ENCODE measurements at places on chromosomes 5 and 9.

DNA sequence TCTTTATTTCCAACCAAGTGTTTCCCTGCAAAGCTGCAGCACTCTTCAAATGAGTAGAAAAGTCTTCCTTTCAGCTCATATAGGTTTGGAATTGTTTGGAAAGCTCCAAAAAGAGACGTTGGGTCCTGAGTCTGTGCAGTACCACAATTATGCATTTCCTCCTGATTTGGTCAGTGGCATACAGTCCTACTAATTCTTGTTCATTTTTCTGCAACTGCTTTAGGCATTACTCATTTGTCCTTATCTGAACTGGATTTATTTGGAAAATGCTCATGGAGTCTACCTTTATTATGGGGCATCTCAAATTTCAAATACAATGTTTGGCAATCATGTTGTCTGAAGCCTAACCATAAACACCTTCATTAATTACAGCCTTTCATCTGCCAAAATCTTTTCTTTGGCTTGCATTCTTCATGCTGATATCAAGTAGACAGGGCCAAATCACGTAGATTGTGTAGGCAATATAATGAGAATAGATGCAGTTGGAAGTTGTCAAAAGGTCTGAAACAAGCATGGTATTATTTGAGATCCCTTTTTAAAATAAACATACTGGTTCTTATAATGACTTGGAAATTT lies 232.8 kb downstream of the TLE1 start:
- DNase-seq, result no peak

- DNase-seq, result no peak
These were observed 129.3 kb upstream of the OSMR start for GRCh38 chr5:38716516-38716915.

DNA sequence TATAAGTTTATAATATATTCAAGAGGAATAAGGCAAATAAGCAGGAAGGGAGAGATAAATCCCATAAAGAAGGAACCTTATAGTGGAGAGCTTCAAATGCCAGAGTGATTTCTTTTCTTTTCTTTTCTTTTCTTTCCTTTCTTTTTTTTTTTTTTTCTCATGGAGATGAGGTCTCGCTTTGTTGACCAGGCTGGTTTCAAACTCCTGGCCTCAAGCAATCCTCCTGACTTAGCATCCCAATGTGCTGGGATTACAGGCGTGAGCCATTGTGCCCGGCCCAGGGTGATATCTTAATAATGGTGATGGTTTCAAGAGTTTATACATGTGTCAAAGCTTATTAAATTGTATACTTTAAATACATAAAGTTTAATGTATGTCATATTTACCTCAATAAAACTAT lies 19.6 kb upstream of the FOCAD start:
- DNase-seq, result no peak

- DNase-seq, result no peak
These were observed 20.9 kb downstream of the NCS1 start for GRCh38 chr9:130193103-130193502.

DNA sequence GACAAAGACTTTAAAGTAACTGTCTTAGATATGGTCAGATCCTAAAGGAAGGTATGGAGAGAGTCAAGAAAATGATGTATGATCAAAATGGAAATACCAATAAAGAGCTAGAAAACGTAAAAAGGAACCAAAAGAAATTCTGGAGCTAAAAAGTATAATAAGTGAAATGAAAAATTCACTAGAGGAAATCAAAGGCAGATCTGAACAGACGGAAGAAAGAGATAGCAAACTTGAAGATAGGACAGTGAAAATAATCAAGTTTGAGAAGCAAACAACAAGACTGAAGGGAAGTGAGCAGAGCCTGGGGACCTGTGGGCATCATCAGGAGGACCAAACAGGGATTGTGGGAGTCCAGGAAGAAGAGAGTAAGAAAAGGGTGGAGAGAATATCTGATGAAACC lies 115.4 kb downstream of the EHMT1 start:
- DNase-seq, result peak; percentile 71

- DNase-seq, result no peak
These were observed 68.9 kb downstream of the CSF2 start for GRCh38 chr5:132142459-132142858.

DNA sequence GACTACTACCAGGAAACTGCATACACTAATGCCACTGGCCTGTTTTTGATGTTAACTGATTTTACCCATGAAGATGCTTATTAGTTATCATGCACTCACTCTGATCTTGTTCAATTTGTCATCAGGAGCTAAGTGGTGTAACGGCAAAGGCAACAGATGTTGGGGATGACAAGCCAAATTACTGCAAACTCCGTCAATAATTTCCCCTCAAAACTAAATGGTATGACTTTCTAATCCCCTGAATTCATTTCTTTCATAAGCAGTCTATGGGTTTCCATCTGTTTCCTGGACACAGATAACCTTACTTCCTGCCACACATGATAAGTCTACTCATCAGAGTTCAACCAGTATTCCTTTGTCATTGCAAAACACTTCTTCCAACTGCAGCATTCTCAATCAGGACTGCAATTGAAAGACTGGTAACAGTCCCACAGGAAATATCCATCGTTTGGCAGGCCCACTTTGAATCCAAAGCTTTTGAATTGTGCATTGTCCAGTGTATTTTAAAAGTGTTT lies 96.2 kb upstream of the SMC2 start:
- no peak for DNase-seq

DNA sequence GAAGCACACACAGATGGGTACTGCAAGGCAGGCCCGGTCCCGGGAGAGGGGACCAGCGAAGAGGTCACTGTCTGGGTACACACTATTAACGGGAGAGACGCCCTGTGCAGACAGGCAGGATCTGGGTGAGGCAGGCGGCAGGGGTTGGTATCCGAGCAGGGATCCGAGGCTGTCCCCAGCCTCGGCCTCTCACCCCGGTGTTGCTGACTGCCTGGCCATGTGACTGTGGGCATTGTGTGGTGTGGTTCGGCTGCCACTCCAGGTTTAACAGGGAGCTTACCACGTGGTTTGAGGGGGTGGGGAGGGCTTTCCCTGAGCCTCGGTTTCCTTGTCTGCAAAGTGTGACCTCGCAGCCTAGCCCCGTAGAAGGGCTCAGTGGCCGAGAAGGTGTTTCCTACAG lies 11.1 kb upstream of the RALGDS start:
- no peak for DNase-seq

DNA sequence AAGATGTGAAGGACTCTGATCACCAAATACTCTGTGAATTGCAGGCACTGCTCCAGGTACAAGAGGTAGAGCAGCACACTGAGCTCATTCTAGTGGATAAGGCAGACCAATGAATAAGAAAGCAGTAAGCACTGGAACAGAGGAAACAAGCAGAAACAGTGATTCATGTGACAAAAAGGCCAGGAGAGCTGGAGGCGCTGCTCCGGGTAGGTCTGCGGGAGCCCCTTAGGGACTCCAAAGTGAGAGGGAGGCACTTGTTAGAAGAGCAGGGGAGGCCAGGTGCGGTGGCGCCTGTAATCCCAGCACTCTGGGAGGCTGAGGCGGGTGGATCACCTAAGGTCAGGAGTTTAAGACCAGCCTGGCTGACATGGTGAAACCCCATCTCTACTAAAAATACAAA lies 231.6 kb upstream of the NFIL3 start:
- DNase-seq, result no peak

DNA sequence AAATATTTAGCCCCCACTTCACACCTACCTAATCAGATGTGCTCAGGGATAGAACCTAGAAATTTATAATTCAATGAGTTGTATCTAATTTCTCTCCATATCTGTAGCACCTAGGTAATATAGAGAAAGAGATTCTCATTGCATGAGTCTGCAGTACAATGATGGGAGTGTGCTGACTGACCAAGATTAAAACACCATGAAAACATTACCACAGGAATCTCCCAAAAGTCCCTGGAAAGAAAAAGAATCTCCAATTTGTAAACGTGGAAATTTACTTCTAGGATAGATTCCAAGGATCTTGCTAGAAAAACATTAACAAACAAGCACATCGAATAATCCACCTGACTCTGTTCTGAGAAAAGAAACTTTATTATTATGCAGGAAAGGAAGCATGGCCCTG lies 45.0 kb upstream of the DMRTA1 start:
- no peak for DNase-seq

- no peak for DNase-seq
These were observed 23.2 kb upstream of the C5orf63 start for GRCh38 chr5:127096328-127096993.

DNA sequence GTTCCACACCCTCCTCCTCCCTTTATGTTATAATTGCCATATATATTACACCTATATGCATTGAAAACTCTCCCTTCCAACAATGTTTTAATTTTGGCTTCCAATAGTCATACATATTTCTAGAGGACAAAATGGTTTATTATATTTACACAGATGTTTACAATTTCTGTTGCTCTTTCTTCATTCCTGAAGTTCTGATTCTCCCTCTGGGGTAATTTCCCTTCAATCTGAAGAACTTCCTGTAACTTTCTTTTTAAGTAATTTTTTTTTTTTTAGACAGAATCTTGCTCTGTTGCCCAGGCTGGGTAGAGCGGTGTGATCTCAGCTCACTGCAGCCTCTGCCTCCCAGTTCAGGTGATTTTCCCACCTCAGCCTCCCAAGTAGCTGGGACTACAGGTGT lies 173.0 kb upstream of the MAP1B start:
- no peak for DNase-seq

DNA sequence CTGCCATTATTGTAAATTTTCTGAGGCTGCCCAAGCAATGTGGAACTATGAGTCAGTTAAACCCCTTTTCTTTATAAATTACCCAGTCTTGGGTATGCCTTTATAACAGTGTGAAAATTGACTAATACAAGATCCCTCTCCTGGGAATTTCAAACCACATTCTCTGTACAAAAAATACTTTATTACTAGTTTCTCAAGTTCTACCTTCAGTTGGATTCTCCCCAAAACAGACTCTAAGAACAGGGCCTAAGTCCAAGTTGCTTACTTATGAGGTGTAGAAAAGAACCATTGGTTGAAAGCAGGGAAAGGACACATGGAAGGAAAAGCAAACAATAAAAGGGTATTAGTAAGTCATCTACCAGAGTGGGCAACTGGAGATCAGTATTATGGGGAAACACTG lies 343.2 kb downstream of the TMEM232 start:
- no peak for DNase-seq

DNA sequence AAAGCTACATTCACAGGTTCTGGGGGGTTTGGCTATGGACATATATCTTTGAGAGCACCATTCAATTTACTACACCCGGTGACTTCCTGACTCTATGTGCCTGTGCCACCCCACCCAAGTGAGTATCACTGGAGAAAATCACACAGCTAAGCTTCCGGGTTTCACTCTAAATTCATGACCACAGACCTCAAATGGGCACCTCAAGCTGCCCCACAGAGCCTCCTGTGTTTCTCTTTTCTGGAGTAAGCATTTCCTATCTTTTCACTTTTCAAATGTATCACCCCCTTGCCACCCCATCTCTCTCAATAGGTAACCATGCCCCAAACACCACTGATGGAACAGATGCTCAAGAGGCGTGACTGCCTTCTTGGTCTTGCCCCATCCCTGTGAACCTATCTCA lies 49.2 kb upstream of the NEK6 start:
- DNase-seq, result peak; percentile 52

DNA sequence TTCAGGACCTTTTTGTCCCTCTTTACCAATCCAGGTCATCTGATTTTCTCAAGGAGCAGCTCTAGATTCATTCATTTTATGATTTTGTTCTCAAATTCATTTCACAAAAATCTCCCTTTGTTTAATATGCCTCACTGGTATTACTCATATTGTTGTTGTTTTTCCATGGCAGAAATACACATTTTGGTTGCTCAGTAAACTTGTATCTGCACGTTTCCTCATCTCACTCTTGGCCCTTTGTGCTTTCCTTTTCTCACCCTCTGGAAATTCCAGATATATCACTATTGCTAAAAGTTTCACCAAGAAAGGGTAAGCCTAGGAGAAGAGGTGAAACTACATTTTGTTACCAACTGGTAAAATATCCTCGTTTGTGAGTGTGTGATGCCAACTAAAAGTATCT lies 14.8 kb downstream of the ASPN start:
- DNase-seq, result no peak

- no peak for DNase-seq
These were observed 259.6 kb upstream of the NR4A3 start for GRCh38 chr9:99561961-99562565.

GRCh38 chr9:15249981-15250380 lies 57.0 kb downstream of the TTC39B start:
- DNase-seq, result no peak

GRCh38 chr9:38088006-38088925 lies 19.2 kb upstream of the SHB start:
- peak; percentile 87 for DNase-seq

DNA sequence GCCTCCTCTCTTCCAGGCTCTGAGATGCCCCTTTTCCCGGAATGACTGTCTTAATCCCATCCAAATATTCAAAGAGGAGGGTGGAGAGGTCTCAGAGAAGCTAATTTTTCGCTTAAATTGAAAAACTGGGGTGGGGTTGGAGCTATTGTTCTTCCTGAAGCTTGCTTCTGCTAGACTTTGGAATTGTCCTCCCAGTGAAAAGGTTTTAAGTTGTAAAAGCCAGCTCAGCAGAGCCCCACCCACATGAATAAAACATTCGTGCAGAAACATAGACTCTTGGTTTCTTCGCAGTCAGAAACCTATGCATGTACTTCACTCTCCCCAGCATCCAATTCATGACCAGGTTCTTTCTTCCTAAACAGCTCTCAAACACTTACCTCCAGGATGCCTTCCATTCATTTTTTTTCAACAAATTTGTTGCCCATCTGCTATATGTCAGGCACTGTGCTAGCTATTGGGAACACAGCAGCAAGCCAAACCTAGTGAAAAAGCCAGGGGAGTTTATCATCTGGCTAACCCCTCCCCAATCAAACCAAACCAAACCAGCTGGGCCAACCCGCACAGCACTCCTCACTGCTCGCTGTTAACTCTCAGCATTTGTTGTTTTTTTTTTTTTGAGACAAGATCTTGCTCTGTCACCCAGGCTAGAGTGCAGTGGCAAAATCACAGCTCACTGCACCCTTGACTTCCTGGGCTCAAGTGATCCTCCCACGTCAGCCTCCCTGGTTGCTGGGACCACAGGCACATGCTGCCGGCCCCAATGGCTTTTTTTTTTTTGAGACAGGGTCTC lies 37.9 kb upstream of the OCLN start:
- DNase-seq, result no peak

GRCh38 chr5:163916376-163916775 lies 411.0 kb downstream of the MAT2B start:
- peak; percentile 64 for DNase-seq

GRCh38 chr5:147188200-147189108 lies 46.4 kb upstream of the STK32A start:
- peak; percentile 85 for DNase-seq

- DNase-seq, result no peak
These were observed 302.3 kb downstream of the ARL15 start for GRCh38 chr5:54007827-54008777.

- no peak for DNase-seq
These were observed 153.9 kb downstream of the ARRDC3 start for GRCh38 chr5:91229031-91229727.

DNA sequence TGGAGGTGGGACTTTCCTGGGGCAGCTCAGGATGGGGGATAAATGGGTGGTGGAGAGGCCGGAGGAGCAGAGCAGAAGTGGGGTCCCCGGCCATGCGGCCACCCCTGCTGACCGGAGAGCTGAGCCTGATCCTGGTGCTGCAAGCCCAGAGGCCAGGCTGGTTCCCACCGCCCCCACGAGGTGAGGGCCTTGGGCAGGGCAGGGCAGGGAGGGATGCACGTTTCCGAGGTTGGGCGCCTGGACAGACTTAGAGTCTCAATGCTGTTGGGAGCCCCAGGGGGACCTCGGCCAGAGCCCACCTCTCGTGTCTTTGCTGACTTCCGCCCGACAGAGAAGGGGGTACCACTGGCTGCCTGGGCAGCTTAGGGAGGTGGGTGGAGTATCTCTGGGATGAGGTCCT lies 5.5 kb downstream of the OBP2A start:
- no peak for DNase-seq
